Lower leg skin (tissue), 4 donors: ENCODE measurements at places on chromosomes 6 and 20. TPM values are rescaled to one million over a fixed set of nuclear protein-coding genes. Genes with fewer than 3 reads are reported as not detected.
A peak's percentile ranks its signal among the peaks of the same experiment; 100 is the strongest.

GRCh38 chr20:49846206-49846807, 33.7 kb downstream of the SLC9A8 start:
- DNase-seq, result peak; percentile 33

GRCh38 chr20:35206802-35207201, 19.7 kb upstream of the MMP24 start:
- DNase-seq, result no peak

The SPDEF gene
- total RNA-seq, result 27.9 TPM

The ASXL1 gene
- 30.3 TPM for total RNA-seq

- no peak for DNase-seq
Measured at GRCh38 chr6:17886891-17887290, 100.5 kb downstream of the KIF13A start.

The SCGN gene
- not detected for total RNA-seq

The HLA-DMB gene
- 15.3 TPM for total RNA-seq

DNA sequence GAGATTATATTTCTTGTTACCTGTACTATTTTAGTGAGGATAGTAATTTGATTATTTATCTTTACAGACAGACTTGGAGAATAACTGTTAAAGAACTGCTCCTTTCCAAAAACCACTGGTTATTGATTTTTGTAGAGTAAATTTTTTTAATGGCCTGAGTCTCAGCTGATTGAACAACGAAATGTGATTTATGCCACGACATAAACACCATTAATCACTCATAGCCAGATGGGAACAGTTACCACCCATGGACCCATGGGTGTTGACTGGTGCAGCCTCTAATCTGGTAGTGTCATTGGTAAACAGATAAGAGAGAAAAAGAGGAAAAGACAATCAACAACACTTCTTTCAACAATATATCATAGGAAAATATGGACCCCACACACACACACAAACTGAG, 101.4 kb upstream of the BEND6 start:
- no peak for DNase-seq

- peak; percentile 26 for DNase-seq
Measured at GRCh38 chr6:73537677-73538076, 16.8 kb upstream of the EEF1A1 start.

GRCh38 chr6:168303982-168304751, 15.4 kb downstream of the DACT2 start:
- DNase-seq, result no peak

GRCh38 chr6:56902641-56903464, 52.1 kb upstream of the BEND6 start:
- no peak for DNase-seq

- DNase-seq, result no peak
Measured at GRCh38 chr6:62283796-62284411, 2.1 kb downstream of the KHDRBS2 start.

The ARMC2 gene
- 0.34 TPM for total RNA-seq

GRCh38 chr6:1070085-1070521, 241.8 kb upstream of the FOXQ1 start:
- DNase-seq, result no peak

The PRRT1 gene
- 0.69 TPM for total RNA-seq

DNA sequence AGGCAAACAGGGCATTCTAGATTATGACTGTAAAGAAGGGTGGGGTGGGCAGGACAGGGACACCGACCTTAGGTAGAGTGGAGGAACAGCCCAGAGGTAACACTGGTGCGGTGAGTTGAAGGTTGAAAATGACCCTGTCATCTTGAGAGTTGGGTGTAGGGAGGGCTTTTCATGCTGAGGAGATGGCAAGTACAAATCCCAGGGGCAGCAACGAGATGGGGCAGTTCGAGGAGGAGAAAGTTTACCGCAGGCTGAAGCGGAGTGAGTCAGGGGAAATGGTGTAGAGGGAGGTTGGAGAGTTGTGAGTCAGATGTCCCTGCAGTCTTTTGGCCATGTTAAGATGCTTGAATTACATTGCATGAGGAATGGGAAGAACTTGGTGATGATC, 101.1 kb downstream of the HIVEP1 start:
- DNase-seq, result no peak
